Stimulated activated CD4-positive, alpha-beta T cell treated with anti-CD3 and anti-CD28 coated beads, Interleukin-4, amount 100 ng/mL, for 4 hours (primary cell): ENCODE measurements at places on chromosomes 1 and 21.
A peak's percentile ranks its signal among the peaks of the same experiment; 100 is the strongest.

- no peak for DNase-seq
Observed at GRCh38 chr1:44339731-44340130, 15.3 kb downstream of the ERI3 start.

DNA sequence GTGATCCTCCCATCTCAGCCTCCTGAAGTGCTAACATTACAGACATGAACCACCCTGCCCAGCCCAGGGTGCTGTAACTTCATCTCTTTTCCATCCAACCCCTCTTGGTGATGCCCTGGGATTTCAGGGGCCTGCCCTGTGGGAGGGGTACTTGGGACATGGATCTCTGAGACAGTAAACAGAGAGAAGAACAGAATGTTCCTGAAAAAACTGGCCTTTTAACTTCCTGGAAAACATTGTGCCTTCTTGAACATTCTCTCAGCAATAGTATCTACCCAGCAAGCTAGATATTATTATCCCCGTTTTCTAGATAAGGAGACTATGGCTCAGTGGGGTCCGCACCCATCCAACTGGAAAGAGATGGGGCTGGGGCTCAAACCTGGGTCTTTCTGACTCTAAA, 57.0 kb downstream of the VWA5B1 start:
- DNase-seq = no peak

DNA sequence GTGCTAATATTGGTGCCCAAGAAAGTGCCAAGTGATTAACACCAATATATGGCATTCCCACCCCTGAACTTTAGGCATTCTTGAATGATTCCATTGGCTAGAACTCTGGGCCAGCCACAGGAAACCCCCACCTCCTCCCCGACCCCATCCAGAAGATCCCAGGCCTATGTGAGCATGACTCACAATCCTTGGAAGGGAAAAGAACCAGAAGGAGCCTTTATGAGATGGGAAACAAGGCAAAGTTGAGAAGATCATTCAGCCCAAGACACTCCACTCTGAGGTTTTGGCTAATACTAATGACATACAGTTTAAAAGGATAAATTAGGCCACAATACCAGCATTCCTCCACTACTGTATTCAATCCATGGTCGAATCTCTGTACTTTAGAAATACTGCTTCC, 21.8 kb downstream of the ELK4 start:
- DNase-seq = no peak

GRCh38 chr1:18126616-18127015, 19.0 kb downstream of the IGSF21 start:
- DNase-seq = no peak

DNA sequence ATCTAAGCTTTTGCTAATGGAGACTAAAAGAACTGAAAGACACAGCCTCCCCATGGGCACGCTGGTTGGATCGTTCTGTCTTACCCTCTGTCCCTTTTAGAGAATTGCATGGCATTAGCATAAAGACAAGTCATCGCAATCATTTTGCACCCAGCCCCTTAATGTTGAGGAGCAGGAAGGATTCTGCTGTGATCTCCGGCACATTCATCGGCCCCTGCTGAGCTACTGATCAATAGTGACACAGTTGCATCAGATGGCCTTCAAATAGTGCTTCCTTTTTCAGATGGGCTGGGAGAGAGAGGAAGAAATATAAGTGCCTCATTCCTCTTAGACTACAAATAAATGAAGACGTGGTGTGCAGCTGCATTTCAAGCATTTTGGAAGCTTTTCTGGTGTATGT, 75.4 kb downstream of the NOS1AP start:
- no peak for DNase-seq

DNA sequence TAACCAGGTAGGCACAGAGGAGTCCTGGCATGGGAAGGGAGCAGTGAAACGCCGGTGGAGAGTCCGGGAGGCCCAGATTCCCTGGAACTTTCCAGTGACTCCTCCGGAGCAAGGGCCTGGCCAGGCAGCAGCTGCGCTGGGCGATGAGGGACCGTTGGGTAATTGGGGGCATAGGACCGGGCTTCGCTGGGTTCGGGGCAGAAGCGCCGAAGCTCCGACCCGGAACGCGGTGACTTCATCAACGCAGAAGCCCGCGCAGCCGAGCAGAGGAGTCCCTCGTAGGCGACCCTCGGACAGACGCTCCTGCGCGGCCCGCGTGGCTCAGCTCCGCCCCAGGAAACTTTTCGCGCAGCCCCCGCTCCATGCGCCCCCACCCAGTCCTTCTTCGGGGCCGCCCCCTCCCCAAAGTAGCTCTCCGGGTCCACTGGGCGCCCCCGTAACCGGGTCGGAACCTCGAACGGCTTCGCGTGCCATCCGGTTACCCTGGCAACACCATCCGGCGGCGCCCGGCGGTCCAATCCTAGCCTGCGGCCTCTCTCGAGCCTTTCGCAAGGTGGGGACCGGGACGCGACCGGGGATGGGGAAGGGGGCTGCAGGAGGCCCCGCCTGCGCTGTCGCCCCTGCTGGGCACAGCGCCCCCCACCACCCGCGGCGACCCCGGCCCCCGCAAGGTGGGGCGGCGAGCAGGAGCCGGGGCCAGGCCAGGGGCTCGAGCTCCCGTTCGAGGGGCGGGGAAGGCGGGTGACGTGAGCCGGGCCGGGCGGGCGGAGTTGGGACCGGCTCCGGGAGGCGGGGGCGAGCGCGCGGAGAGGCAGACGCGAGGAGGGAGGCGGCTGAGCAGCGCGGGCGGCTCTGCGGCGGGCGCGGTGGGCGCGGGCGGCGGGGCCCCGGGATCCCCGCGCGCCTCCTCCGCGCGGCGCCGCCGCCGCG, at the start of gene AJAP1:
Gene AJAP1 (plus strand): TSS at position 814 of the 930 bp plus-strand sequence. CDS start 817 bp downstream, outside the sequence.
- DNase-seq = no peak

GRCh38 chr1:32447469-32448185, 17.2 kb upstream of the ZBTB8B start:
- DNase-seq = no peak

- no peak for DNase-seq
Observed at GRCh38 chr1:28296401-28297261, 32.2 kb upstream of the MED18 start.

DNA sequence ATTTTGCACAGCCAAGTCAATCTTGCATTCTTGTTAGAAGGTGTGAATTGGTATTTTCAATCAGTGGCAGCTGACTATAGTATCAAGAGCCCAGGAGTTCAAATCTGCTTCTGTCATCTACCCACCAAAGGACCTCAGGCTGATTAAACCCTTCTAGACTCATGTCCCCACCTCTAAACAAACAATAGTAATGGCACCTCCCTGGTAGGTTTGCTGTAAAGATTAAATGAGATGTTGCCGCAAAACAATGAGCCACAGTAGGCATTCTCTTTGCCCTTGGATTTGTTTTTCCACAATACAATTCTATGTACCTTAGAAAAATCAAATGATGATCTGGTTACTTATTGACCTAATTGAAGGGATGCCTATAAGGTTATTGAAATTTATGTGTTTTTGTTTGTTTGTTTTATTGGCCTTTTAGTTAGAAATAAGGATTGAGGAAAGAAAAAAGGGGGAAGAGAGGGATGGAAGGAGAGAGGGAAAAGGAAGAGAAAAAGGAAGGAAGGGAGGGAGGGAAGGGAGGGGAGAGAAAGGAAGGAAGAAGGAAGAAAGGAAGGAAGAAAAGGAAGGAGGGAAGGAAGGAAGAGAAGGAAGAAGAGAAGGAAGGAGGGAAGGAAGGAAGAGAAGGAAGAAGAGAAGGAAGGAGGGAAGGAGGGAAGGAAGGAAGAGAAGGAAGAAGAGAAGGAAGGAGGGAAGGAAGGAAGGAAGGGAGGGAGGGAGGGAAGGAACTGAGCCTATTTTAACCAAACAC, 110.7 kb downstream of the ETS2 start:
- no peak for DNase-seq

DNA sequence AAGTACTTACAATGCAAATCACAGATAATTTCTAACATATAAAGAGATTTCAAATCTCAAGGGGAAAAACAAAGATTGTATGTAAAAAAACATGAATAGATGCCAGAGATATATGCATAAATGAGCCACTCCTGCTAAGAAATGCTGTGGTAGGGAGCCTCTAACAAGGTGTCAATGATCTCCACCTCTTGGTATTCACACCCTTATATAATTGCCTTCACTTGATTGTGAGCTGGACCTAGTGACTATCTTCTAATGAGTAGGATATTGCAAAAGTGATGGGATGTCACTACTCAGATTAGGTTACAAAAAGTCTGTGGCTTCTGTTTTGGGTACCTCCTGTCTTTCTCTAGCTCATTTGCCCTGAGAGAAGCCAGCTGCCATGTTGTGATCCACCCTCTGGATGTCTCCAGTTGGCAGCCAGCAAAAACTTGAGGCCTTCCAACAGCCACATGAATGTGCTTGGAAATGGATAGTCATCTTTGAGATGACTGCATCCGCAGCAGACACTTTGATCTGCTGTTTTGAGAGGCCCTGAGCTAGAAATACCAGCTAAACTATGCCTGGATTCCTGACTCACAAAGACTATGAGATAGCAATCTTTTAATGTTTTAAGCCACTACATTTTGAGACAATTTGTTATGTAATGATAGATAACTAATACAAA, 196.1 kb upstream of the FGGY start:
- no peak for DNase-seq

GRCh38 chr1:204828352-204828850, 42.3 kb upstream of the NFASC start:
- DNase-seq = peak; percentile 5

DNA sequence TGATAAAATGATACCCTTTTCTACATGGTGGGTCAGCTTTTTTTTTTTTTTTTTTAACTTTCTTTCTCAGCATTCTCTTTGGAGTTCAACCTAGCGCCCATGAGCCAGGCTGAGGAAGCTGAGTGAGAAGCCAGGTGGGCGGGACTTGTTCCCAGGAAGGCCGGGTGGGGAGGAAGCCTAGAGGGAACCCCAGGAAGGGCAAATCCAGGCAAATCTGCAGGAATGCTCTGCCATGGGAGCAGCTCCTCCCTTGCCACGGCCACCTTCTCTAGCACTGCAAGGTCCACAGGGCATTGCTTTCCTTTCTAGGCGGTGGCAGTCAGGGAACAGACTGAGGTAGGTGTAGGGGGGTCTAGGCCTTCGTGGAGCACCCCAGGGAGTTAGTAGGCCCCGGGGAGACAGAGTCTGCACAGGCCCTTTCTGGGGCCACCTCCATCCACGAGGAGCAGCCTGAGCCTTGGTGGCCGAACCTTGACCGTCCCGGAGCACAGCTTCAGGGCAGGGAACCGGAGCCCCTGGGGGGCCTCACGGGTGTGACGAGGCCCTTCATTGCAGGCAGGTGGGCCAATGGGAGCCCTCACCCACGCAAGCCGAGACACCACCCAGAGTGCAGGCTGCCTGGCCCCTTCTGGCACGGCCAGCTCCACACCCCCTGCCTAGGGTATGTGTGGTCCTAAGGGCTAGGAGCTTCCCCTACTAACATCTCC, 18.2 kb upstream of the CCDC27 start:
- no peak for DNase-seq

DNA sequence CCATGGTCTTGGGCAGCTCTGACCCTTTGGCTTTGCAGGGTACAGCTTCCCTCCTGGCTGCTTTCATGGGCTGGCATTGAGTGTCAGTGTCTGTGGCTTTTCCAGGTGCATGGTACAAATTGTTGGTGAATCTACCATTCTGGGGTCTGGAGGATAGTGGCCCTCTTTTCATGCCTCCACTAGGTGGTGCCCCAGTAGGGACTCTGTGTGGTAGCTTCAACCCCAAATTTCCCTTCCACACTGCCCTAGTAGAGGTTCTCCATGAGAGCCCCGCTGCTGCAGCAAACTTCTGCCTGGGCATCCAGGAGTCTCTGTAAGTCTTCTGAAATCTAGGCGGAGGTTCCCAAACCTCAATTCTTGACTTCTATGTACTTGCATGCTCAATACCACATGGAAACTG, 494.5 kb upstream of the LRRC7 start:
- no peak for DNase-seq

- DNase-seq = no peak
Observed at GRCh38 chr21:33964706-33965325, 49.2 kb upstream of the ATP5PO start.

GRCh38 chr1:221871056-221871455, 129.2 kb upstream of the DUSP10 start:
- no peak for DNase-seq

- no peak for DNase-seq
Observed at GRCh38 chr1:169491845-169492281, 6.1 kb upstream of the SLC19A2 start.

- no peak for DNase-seq
Observed at GRCh38 chr1:84675106-84675505, 15.2 kb downstream of the SSX2IP start.

- DNase-seq = no peak
Observed at GRCh38 chr1:184945029-184945428, 29.3 kb downstream of the NIBAN1 start.

GRCh38 chr21:45228656-45229240, 58.9 kb downstream of the POFUT2 start:
- DNase-seq = no peak

DNA sequence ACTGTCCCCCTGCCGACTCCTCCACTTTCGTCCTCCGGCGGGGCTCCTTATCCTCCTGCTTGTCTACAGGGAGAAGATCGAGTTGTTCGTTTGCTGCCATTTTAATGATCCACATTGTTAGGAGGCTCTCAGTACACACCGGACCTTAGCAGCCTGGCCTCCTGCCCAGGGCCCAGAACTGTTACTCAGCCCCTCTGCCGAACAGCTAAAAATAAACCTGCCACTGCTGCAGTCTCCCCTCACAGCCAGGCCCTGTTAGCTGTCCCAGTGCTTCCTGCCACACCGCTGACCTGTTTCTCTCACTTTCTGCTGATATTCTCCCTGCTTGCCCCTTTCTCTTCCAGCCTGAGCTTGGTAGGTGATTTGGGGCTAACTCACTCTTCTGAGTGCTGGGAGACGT, 8.3 kb downstream of the MAPKAPK2 start:
- DNase-seq = no peak

DNA sequence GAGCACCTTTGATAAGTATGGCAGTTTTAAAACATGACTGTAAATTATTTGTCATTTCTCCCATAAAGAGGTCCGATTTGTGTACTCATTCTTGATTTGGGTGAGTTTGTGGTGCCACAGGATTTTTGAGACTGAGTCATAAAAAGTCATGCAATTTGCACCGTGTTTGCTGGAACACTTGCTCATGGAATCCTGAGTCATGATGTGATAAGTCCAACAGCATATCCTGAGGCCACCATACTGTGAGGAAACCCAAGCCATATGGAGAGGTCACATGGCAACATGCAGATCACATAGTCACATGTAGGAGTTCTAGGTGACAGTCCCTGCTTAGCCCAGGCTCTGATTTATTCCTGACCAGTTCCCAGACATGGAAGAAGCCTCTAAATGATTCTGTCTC, 40.8 kb upstream of the PRRX1 start:
- DNase-seq = no peak

DNA sequence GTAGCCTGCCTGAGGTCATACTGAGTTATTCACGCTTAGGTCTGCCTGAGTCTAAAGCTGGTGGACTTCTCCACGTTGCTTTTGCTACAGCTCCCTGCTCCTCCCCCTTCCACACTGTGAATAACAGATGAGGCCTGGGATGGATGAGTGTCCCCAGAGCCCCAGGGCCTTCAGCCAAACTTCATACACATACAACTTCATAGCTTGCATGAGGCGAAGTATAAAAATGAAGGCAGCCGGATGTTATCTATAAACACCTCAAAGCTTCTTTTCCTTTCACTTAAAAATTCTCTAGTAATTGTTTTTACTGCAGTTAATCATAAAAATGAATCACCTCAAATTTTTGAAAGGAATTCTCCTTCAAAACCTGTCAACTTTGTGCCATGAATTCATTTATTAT, 70.2 kb downstream of the DAB1 start:
- no peak for DNase-seq
